ENCODE measurements at places on chromosomes 16 and 17.

- no peak for DNase-seq
These were observed at the start of gene GPRC5B for GRCh38 chr16:19884611-19885450. Gene GPRC5B, minus strand, starts transcription at chr16:19884848. Its CDS starts 12,003 bp downstream, at chr16:19872845.

DNA sequence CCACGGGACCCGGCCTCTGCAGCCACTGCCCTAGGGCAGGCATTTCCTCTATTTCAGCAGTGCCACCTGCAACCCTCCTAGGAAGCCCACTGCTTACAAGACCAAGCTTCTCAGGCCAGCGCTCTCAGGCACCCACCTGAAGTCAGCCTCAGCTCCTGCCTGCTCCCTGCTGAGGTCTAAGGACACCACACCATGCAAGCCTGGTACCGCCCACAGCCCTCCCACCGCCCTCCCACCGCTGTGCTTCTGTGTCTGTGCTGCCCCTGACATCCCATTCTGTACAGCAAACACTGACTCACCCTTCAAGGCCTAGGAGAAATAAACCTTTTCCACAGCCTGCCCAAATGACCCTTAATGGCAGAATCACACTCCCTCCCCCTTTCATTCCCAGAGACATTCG lies 6.3 kb downstream of the CLUH start:
- DNase-seq = no peak

GRCh38 chr17:50150354-50151040 lies at the start of gene PPP1R9B:
Gene PPP1R9B, minus strand, starts transcription at chr17:50150677. Its CDS starts 164 bp downstream, at chr17:50150513.
- no peak for DNase-seq

- peak; percentile 72 for DNase-seq
These were observed at the start of gene TSPOAP1 for GRCh38 chr17:58328195-58329034. Gene TSPOAP1, minus strand, starts transcription at chr17:58328795. Its CDS starts 875 bp downstream, at chr17:58327920.

- no peak for DNase-seq
These were observed 17.5 kb upstream of the IRF8 start for GRCh38 chr16:85881436-85881835.

DNA sequence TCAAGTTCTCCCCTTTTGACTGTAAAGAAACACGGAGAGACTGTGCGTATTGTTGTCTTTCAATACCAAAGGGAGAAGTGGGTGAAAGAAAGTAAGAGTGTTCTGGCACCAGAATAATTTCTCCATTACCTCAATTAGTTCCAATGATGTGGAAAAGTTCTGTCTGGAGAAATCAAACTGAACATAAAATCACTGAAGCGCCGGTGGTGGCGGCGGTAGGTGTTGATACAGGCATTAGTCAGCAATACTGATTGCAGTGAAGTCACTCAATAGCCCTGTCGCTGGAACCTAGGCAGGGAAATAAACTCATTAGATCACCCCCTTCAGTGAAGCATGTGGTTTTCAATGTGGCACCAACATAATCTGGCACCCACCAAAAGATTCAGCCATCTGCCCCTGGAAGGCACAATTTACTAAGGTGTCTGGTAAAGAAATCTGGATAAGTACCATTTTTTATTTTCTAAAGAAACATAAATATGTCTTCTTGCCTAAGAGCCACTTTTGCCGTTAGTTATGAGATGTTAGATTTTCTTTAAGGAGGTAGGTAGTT lies 274.2 kb upstream of the SOX9 start:
- DNase-seq = no peak

- no peak for DNase-seq
These were observed 5.3 kb downstream of the CEP295NL start for GRCh38 chr17:78897664-78898047.

DNA sequence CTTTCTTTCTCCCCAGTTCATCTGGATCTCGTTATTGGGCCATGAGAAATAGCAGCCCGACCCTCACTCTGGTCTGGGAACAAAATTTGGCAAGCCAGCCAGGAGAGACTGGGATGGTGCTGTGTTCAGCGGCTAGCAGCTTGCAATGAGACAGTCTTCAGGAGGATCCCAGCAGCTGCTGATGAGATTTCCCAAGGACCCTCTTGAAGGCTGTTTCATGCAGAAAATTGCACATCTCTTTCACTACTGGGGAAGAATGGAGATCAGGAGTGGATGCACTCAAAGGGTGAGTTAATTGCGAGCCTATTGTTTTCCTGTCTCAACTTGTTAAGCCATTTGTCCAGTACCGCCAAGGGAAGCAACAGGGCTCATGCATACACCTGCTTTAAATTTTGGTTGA lies 5.5 kb upstream of the COIL start:
- DNase-seq = no peak

GRCh38 chr16:85303354-85303883 lies 191.1 kb upstream of the CIBAR2 start:
- peak; percentile 66 for DNase-seq

DNA sequence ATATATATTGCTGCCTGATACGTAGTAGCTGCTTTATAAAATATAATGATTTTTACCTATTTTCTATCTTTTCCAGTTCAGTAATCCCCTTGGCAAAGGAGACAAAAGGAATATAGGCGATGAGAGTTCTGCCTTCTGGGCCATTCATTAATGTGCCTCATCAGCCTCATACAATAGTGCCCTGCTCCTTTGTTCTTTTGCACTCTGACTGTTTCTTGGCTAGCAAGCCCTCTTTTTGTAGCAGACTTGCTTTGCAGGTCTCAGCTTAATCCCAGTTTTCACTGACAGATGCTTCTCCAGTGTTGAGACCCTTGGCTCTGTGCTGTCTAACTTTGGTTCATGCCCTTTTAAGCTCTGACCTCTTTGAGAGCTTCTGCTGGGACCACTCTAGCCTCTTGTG lies 10.4 kb downstream of the HSD17B2 start:
- no peak for DNase-seq

DNA sequence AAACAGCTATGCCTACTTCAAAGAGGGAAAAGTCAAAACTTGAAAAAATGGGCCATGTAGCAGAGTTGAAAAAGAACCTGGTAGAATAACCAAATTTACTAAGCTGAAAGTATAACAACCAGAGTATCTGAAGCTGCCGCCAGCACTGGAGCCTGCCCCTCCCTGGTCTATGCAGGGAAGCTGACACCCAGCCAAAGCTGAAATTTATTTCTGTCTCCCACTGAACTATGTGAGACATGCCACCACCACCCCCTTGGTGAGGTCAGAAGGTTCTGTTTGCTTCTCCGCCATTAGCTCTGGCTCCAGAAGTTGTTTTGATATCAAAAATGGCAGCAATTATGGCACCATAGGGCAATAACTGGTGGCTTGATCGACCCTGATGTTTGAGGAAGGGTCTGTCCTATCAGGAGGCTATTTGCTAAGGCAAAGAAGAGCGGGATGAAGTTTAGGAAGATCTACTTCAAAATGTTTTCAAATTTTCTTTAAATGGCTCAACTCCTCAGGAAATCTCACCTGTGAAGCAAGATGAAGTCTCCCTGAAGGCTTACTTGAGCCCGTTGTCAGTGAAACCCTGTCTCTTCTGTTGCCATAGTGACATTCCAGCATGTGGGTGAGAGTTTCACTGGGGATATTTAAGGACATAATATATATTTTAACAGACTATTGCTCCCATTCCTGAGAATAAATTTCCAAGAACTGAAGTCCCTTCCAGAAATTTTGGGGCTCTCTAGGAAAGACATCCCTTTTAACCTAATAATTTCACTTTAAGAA lies 122.0 kb downstream of the COPRS start:
- DNase-seq = no peak

DNA sequence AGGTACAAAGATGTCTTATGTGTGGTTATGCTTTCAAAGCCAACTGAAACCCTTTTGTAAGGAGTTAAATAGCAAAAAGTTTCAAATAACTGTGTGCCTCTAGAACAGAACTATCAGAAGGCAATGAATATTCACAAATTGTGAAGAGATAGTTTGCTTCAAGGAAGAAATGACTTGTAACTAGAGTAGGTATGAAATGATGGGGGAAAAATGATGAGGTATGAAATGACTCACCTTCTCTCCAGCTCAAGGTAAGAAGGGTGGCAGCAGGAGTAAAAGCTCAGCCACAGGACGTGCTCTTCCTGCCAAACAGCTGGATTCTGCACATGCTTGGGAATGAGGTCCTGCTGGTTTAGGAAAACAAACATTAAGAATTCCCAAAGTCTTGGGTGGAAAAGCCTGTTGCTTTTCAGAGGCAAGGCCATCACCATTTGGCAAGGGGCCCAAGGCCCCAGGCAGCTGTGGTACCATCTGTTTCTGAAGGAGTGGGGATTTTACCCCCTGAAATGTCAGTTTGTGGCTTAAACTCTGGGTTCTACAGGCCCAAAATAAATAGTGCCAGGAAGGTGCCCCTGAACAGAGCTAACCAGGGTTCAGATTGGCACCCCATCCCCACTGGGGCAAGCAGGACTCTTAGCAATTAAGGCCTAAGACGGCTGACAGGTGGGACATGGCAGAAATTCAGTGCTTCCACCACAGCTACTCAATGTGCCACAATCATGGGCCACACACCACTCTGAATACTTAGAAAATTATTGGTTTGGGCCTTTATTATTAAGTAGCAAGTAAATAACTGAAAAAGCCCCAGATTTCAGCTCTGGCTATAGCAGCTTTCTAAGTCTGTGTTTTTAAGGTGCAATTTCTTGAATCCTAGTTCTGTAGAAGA lies 13.3 kb downstream of the HERPUD1 start:
- DNase-seq = no peak

DNA sequence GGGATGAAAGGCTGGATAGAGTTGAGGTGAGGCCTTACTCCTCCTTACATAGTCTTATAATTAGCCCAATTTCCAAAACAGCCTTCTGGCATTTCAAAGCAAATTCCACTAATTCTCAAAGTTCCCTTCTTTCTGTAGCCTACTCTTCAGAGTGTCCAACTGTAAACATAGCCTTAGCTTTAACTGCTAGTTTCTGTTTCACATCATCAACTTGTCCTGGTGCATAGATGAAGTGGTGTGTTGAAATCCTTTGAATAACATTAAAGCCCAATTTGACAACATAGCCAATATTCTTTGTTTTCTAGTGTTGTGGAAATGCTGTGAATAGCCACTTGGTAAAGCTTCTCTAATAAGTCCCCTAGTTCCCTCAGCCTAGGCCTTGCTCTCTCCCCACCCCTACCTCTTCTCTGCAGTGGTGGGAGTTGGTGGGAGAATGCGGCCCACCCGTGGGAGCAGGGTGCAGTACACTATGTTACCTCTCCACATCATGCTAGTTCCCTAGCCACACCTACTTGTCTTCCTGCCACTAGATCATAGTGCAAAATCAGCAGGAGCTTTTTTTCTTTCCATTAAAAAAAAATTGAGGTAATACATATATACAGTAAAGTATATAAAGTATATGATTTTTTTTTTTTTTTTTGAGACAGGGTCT lies 127.0 kb upstream of the HAS3 start:
- no peak for DNase-seq

DNA sequence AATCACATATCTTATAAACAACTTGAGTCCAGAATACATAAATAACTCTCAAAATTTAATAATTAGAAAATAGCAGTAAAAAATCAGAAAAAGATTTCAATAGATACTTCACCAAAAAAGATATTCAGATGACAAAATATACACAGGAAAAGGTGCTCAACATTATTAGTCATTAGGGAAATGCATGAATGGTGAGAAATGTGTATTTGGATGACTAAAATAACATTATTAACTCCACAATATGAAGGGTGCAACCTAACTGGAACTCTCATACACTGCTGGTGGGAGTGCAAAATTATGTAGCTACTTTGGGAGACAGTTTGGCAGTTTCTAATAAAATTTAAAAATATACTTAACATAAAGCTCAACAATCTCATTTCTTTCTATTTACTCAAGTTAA lies 262.3 kb upstream of the AXIN2 start:
- DNase-seq = no peak

- no peak for DNase-seq
These were observed 5.1 kb downstream of the LLGL1 start for GRCh38 chr17:18230288-18231141.

DNA sequence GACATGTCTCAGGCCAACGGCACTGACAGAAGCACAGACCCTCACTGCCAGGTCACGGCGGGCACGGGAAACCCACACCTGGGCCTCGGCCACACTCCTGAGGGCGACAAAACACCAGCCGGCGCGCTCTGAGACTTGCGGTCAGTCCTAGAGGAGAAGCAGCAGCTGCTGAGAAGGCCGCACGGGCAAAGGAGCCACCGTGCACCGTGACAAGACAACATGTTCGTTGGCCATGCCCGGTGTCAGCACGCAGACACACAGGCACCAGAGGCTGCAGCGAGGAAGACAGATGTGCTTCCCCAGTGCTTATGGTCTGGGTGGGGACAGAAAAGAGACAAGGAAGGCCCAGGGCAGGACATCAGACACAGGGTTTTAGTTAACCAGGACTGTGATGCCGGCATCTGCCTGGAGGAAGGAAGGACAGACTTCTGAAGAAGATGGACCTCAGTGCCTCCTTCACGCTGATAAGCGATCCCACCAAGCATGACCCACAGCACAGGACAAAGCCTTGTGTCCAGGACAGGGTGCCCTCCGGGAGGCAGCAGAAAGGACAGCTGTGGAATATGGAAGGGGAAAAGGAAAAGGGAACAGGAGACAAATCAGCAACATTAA lies 84.0 kb downstream of the ANKRD11 start:
- no peak for DNase-seq
